CD8-positive, alpha-beta T cell (primary cell): ENCODE measurements at places on chromosomes 16 and 17.
A peak's percentile ranks its signal among the peaks of the same experiment; 100 is the strongest.

GRCh38 chr16:73847090-73847489 is 449.5 kb upstream of the PSMD7 start:
- DNase-seq, result no peak

DNA sequence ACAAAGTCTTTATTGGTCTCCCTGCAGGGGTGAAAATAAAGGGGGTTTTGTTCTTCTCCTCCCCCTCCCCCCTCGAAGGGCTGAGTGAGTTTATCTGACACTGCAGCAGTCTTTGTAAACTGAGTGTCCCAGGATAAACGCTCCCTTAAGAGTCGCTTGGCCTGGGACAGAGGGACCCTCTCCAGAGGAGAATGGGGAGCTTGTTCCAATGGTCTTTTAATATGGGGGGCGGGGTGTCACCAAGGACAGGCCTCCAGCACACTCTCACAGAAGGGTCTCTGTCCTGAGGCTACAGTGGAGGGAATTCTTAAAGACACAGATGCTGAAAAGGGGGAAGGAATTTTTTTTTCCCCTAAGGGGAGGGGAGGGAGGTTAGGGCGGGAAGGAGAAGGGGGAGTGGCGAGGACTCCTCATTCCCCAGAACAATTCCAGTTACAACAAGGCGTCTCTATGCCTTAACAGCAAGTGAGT is 455.5 kb downstream of the SOX9 start:
- DNase-seq, result no peak

- peak; percentile 17 for DNase-seq
These were observed 22.4 kb upstream of the CRYM start for GRCh38 chr16:21300309-21301167.

DNA sequence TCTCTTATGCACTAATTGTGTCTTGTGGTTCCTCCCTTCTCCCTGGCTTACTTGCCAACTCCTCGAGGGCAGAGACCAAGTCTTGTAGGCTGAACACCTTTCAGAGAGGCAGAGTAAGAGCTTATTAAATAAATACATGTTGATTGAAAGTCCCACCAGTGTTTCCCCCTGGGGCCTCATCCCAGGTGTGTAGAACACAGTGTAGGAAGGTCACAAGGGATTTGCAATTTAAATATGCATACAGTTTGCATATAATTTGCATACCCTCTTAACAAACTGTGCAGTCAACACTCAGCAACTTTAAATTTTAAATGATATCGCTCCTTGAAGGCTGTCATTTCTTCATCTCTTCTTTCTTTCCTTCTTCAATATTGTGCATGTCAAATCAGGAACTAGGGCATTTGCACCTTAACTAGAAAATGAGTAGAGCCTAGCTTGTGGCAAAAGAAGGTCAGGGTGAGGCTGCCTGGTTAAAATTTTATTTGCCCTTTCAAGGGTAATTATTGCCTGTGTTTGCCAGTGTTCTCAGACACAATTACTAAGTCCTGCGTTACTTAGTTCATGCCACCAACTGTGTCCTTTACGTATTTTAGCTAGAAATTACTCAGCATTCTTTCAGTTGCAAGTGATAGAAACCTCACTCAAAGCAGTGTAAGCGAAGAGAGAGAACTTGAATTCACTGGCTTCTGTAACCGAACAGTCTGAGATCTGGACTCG is 465.7 kb downstream of the HAPSTR1 start:
- no peak for DNase-seq

DNA sequence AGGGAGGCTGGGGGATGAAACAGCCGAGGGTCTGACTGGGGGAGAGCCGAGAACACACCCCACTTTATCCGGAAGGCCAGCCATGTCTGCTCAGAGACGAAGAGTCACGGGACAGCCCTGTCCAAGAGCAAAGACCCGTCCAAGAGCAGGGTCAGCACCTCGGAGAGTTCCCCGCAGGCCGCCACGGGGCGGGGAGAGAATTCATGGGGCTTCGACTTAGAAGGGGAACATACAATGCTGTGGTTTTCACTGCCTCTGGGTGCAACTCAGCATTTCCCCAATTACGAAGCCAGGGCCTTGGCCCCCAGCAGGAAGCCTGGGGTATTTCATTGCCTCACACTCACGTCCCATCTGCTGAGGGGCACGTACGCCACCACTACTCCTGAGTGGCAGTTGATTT is 59.3 kb downstream of the JPH3 start:
- no peak for DNase-seq

GRCh38 chr17:8997994-8998628 is 23.2 kb upstream of the NTN1 start:
- DNase-seq, result peak; percentile 76

DNA sequence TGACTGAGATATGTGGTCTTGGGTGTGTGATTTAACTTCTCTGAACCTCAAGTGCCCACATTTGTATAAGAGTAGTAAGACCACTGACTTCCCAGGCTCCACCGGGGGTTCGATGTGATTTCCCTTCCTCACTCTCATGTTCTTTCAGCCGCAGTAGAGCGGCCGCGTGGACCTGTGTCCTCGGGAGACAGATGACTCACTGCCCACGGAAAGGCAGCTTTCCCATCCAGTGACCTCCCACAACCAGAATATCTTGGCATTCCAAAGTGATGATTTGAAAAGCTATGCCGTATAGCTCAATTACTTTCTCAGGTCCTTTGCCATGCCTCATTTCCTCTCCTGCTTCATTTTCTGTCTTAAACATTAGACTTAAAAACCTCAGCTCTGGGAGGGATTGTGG is 73.6 kb downstream of the IL21R start:
- no peak for DNase-seq

GRCh38 chr17:27586203-27586721 is 44.7 kb upstream of the LGALS9 start:
- no peak for DNase-seq

- DNase-seq, result no peak
These were observed 2.3 kb upstream of the MEIOC start for GRCh38 chr17:44653954-44654353.

- DNase-seq, result no peak
These were observed 9.5 kb upstream of the PAM16 start for GRCh38 chr16:4360538-4361021.

GRCh38 chr17:6249732-6250131 is 179.6 kb downstream of the WSCD1 start:
- no peak for DNase-seq

DNA sequence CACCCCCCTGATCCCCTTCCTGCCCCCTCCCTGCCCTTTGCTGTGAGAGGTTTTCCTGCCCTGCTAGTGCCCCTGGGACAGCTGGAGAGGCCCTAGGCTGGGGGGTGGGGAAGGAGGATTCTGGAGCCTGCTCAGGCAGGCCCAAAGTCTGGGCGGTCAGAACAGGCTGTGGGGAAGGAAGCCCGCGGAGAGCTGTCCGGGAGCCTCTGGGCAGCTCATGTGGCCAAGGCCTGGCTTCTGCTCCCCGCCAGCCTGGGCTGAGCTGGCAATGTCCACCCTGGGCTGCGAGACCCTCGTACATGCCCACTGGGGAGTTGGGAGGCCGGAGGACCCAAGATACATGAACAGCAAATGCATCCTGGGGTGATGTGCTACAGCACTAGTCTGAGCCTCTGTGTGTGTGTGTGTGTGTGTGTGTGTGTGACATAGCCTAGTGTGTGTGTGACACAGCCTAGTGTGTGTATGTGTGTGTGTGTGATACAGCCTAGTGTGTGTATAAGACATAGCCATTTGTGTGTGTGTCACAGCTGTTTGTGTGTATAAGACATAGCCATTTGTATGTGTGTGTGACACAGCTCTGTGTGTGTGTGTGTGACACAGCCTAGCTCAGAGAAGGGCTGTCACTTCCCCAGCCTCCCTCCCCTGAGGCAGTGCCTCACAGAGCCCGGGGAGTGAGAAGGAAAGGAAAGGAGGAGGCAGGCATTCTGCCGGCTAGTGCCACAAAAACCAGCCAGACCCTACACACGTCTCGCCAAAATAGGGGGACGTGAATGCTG is 201.4 kb upstream of the CIBAR2 start:
- DNase-seq, result no peak

DNA sequence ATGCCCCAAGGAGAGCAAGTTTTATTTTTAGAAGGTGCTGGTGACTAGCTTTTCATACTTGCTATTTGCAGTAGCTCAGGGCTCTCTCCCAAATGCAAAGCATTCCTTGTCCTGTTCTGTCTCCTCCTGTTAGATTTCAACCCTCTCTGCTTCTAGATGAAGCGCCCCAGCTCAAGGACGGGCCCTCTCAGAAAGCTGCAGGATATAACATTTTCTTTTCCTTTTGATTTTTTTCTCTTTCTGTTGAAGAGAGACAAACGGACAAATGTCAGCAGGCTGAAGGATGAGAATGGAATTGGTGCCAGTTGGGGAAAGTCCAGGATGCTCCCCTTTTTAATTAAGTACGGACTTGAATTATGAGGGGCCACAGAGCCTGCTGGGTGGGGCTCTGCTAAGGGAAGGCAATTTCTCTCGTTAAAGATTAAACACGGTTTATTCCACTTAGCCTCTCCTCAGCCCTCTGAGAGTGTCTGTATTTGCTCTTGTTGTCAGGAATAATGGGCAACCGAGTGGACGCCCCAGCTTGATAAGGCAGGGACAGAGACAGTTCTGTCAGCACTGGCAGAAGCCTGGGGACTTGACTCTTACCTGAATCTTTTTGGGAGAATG is 6.2 kb upstream of the ETV4 start:
- no peak for DNase-seq

DNA sequence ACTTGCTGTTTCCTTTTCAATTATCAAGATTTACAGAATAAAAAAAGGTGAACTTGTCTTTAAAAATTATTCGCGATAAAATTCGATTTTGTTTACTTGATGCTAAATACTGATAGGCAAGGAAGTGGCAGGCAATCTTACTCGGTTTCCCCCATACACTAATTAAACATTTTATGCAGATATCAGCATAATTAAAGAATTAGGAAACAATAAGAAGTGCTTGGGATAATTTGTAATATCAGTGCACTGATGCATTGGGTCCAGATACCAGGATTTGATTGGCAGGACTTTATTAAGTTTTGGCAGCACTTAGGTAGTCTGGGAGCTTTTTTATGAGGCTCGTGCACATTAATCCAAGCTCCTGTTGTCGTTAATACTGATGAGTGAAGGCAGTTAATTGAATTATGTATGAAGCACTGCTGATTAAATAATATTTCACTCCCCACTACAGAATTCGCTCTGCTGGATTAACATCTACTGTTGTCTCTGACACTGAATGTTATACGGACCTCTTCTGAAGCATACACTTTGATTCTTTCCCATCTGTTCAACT is 165.6 kb downstream of the CA10 start:
- no peak for DNase-seq

DNA sequence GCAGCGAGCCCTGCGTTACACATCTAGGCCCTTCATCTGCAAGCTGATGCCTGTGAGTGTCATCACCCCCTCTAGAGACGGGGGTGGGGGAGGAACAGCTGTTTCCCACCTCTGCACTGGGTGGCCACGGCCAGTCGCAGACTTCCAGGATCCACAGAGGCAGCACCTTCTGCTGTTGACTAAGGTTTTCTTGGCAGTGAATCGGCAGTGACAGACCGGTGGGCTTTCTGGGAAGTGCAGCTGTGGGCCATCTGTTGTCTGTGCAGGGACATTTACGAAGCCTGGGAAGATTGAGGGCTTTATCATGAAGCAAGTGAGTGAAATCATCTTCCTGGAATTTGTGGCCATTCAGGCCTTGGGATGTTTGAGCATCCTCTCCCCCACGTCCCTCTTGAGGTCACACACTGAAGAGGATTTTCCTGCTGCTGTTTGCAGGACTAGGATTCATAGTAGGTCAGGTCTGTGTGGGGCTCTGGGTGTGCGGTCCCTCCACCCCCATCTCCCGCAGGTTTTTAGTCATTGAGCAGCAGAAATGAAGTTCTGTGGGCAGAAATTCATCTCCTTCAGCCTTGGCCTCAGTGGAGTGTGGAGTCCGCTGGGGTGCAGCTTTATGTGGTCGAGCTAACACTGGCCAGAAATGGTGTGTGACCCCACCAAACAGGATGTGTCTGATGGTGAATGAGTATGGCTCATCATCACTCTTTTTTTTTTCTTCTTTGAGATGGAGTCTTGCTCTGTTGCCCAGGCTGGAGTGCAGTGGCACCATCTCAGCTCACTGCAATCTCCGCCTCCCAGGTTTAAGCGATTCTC is 12.0 kb downstream of the PGS1 start:
- no peak for DNase-seq
